ENCODE measurements at places on chromosomes 7 and 10. TPM values are rescaled to one million over a fixed set of nuclear protein-coding genes. Genes with fewer than 3 reads are reported as not detected.

- DNase-seq = no peak
Measured at GRCh38 chr7:131031099-131031868, 296.4 kb upstream of the MKLN1 start.

The PRSS37 gene
- not detected for total RNA-seq

The PNLIPRP3 gene
- not detected for total RNA-seq

- no peak for DNase-seq
Measured at GRCh38 chr7:43439631-43440401, 143.1 kb upstream of the STK17A start.

DNA sequence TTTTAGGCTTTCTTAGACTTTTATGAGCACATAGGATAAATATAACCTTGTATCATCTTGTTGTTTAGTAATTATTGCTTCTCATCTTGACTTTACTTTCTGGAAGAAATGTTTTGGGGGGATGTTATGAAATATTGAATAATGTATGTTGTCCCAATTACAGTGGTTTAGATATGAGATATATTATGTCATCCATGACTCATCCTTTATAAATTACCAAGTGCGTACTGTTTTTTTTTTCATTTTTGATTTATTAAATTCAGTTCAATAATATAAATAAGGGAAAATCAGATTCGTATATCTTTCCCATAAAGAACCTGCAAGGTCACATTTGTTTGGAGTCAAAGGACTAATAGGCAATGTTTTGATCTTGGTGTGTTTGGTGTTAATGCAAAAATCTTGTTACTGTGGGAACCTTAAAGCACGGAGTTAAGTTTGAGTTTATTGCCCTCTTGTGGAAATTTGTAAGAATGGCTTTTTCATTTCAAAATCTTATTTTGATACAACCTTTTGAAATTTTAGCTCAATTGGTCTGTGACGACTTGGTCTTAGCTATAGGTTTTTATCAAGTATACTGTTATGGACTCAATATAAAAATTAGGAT is 108.6 kb downstream of the SRI start:
- DNase-seq = no peak

The RPP30 gene
- 28.6 TPM for total RNA-seq

The H2BK1 gene
- not detected for total RNA-seq

DNA sequence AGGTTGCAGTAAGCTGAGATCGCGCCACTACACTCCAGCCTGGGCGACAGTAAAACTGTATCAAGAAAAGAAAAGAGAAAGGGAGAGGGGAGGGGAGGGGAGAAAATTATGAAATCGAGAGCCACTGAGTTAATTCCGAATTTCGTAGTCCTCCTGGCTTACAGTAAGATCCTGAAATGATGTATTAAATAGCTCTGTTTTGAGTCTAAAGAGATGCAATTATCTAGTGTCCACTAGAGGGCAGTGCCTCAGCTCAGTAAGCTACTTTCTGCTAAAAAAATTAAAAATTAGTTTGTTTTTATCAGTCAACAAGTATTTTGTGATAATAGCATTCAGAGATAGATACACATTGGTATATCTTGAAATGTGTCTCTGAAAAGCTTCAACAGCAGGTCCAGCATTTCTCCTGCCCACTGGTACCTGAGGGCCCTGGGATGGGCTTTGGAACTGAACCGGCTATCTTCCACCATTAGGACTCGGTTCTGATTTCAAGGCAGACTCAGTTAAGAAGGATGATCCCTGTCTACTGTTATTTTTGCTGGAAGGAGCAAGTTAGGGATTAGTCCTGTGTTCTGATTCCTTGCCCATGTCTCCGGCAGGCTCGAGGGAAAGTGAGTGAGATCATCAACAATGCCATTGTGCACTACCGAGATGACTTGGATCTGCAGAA is 19.5 kb downstream of the TSPAN33 start:
- no peak for DNase-seq

The PCLO gene
- total RNA-seq = 1.2 TPM

The NPFFR1 gene
- total RNA-seq = not detected

The TCTN3 gene
- total RNA-seq = 26.9 TPM

DNA sequence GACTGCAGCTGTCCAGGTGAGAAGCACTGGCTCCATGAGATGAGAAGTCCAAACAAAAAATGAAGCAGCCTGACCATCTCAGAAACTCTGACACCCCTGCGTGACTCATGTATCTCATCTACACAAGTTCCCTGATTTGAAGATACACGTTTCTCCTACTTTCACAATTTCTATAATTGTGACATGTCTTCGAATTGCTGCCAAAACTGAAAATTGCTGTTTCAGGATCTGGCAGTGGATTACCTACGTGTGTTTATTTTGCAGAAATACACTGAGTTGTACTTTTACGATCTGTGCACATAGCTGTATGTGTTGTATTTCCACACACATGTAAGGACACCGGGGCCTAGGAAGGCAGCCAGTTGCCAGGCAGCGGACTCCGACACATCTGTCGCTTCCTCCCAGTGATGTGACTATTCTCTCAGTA is 53.2 kb downstream of the LARP4B start:
- no peak for DNase-seq

GRCh38 chr7:39926111-39926510 is 23.9 kb upstream of the CDK13 start:
- no peak for DNase-seq

GRCh38 chr7:128003787-128004186 is 27.4 kb downstream of the LRRC4 start:
- DNase-seq = no peak

DNA sequence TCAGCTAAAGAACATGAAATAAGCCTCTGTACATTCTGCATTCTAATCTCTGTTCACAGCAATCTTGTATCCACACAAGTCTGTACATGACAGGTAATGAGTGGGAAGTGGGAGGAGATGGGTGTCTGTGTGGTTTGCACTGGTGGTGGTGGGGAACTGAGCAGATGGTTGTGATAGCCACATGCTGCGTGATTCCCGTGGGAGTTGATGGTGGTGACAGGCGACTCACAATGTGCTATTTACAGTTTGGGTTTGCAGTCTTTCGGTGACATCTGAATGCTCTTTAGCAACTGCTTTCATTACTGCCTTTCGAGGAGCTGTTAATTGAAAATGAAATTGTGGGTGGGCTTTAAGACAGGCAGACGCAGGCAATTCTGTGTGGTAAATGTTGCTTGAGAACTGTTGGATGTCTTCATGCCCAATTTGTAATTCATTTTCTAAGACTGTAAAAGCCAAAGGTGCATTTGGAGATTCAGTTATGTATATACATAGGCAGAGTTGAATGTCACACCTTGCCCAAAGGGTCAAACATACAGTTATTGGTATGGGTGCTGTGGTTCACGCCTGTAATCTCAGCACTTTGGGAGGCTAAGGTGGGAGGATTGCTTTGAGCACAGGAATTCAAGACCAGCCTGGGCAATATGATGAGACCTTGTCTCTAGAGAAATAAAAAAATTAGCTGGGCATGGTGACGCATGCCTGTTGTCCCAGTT is 308.2 kb downstream of the AUTS2 start:
- DNase-seq = no peak

DNA sequence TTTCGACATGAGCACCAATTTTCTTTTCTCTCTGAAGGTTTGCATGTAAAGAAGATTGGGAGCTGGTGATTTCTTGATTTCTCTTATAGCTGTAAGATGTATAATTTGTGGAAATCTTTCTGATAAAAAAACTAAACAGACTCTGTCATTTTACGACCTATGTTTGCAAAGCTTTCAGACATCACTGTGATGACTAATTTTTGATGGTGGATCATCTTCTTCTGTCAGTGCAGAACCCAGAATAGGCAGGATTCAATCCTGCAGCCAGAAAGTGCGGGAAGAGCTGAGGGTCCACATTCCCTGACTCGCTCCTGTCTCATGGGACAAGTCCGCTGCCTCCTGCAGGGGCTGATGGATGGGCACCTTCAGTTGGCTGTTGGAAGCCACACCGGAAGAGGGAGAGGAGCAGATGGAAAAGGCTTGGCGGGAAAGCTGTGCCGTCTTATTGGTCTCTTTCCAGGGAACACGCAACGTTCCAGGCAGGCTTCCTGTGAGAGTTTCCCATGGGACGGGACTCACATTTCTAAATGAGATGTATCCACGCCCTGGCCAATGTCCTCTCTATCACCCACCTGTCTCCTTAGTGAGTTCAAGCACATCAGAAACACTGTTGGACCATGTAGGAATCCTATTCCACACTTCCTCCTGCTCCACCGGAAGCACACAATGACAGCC is 186.9 kb downstream of the PRPF18 start:
- no peak for DNase-seq

DNA sequence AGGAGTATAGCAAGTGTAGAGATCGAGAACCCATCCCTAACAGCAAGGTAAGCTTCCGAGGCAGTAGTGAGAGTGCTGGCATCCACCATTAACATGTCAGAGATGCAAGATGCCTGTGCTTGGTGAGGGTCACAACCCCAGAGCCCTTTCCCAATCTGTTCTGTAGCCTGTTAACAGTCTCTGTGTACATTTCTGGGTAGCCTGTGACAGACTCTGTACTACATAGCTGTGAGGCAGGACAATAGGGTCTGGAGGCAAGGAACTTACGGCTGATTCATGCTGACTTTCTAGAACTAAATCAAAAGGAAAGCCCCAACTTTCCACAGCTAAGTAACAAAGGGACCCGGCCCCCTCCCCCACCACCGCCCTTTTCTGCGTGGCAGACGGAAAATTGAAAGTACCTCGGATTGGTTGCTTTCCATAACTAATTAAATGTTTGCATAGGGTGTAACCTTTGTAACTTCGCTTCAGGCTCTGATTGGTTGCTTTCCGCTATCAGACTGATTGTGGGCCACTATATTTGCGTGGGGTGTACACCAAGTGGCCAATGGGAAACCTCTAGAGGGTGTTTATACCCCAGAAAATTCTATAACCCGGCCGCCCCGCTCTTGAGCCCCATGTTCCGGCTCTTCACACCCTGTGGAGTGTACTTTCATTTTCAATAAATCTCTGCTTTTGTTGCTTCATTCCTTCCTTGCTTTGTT is 1.4 kb upstream of the TMEM168 start:
- no peak for DNase-seq

GRCh38 chr7:148260599-148260998 is 330.0 kb upstream of the C7orf33 start:
- DNase-seq = no peak

GRCh38 chr10:73875139-73875475 is 752 bp upstream of the CAMK2G start:
- no peak for DNase-seq

GRCh38 chr10:75137533-75138438 is 26.3 kb downstream of the SAMD8 start:
- no peak for DNase-seq

DNA sequence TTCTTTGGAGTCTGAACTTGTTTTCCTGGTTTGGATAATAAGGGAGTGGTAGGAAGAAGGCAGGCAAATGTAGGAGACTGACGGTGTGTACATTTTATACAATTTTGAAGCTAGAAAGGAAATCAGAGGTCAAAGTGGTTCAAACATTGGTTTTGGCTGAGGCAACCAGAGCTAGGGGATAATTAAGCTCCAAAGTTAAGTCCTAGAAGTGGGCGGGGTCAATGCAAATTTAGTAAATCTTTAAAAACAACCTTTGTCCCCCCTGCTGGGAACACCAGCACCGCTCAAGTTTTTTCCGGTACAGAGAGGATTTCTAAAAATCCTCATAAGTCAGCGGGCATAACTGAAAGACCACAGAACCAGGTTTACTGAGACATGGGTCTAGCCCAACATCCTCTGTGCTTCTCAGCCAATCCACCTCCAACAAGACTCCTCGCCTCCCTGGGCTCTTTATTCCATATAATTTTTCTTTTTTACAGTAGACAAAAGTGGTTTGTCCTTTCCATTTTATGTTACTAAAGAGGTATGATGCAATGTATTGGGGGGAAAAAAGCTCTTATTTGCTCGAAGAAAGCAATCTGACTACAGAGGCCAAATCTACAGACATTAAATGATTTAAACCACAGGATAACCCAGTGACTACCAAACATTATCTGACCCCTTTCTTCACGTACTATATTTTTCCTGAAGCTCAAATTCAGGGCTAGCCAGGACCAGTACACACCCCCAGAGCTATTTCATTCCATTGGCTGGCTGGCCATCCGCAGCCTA is 1.6 kb downstream of the GLUD1 start:
- DNase-seq = no peak

The GPRIN2 gene
- not detected for total RNA-seq

The EIF5AL1 gene
- total RNA-seq = 0.19 TPM

GRCh38 chr10:99671386-99671785 is 12.1 kb downstream of the ENTPD7 start:
- no peak for DNase-seq

DNA sequence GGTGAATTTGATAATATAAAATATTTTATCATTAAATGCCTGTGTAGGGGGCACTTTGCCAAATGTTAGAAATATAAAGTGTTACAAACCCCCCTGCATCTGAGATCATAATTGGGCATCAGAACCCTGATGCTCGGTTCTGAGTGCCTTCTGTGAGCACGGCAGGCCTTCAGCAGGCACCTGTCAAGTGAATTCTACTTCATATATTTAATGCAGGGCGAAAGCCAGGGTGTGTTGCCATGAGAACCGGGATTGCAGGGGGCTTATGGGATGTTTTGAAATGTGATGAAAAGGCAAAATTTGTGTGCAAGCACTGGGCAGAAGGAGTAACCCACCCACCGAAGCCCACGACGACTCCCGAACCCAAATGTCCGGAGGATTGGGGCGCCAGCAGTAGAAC is 57.2 kb downstream of the MRC1 start:
- DNase-seq = no peak

- no peak for DNase-seq
Measured at GRCh38 chr10:6458814-6459213, 121.3 kb downstream of the PRKCQ start.

- no peak for DNase-seq
Measured at GRCh38 chr7:130135208-130136205, 65.2 kb downstream of the KLHDC10 start.

DNA sequence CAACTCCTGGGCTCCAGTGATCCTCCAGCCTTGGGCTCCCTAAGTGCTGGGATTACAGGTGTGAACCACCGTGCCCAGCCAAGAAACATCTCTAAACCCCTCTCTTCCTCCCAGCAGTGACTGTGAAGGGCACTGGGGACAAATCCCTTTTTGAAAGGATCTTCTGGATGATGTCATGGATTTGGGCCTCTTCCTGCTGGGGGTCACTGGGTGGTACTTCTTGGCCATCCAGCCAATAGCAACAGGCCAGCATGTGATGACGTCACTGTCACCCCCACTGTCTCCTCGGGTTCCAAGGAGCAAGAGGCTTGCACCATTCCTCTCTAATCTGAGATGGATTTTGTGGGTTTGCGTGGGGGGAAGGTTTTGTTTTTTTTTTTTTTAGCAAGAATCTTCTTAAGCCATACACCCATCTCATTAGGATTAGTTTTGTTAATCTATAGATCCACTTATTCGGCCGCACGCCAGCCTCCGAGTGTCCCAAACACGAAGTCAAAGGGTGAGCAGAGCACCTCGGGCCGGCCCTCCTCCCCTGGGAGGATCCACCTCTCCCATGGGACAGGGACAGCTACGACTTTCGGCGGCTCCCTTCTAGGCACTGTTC is 29.4 kb upstream of the TNRC18 start:
- peak; percentile 84 for DNase-seq

DNA sequence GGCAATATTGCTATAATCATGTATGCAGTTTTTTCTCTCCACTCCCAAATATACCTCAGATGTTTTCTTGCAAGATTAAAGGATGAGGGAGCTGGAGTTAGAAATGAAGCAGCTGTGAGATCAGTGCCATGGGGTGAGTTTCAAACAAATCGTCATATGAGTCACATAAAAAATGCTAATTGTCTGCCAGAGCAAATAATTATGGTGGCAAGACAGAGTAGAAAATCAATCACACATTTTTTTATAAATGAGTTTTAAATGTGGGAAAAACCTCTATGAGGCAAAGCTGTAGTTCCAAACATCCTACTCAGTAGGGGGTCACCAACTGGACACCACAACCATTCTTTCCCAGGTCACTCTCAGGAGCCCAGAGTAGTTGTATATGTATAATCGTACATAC is 55.3 kb downstream of the CH25H start:
- DNase-seq = no peak

The TMEM196 gene
- 3.6 TPM for total RNA-seq

The TFPI2 gene
- 4.9 TPM for total RNA-seq

The CALML3 gene
- total RNA-seq = not detected

Measured in posterior vena cava (tissue), 2 donors.